EH (cell line): ENCODE measurements at places on chromosomes 3 and 15.

DNA sequence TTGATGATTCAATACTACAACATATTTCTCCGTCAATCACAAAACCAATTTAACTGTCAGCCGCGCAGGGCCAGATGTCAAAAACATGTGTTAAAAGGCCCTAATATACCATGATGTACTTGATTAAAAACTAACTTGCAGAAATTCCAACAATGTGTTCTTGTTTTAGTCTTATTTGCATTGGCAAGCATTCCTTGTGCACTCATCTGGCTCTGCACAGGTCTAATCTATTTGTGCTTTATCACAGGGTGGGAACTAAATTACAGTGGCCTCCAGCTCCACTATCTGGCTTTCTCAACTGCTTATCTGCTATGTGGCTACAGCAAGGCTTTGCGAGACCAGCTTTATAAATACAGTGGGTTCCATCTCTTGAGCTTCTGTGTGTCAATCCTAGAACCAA lies 455.5 kb downstream of the ERC2 start:
- DNase-seq, result no peak

GRCh38 chr15:91698241-91698640 lies 155.3 kb upstream of the SLCO3A1 start:
- no peak for DNase-seq

DNA sequence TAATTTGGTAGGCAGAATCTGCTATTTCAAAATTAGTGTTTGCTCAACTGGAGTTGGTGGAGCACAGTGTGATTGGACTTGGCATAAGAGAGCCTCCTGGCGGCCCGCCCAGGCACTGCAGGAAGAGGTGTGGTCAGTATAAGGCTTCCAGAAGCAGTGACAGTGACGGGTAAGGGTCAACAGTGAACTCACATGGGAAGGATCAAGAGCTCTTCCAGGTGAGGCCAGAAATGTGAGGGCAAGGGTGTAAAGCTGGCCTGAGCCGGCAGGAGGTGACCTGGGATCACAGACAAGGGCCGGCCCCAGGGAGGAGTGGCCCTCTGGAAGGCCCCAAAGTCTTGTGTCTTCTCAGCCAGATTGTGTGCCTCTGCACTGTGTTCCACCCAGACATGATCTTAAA lies 93.2 kb upstream of the RNF7 start:
- peak; percentile 68 for DNase-seq

GRCh38 chr3:27625864-27626263 lies 96.3 kb downstream of the EOMES start:
- no peak for DNase-seq

GRCh38 chr15:88613074-88613944 lies 7.8 kb upstream of the AEN start:
- DNase-seq, result peak; percentile 79
